ENCODE measurements at places on chromosomes 11 and 22. TPM values are rescaled to one million over a fixed set of nuclear protein-coding genes. Genes with fewer than 3 reads are reported as not detected.

- peak; percentile 18 for DNase-seq
These were observed 816 bp downstream of the PDE3B start for GRCh38 chr11:14644226-14645014.

DNA sequence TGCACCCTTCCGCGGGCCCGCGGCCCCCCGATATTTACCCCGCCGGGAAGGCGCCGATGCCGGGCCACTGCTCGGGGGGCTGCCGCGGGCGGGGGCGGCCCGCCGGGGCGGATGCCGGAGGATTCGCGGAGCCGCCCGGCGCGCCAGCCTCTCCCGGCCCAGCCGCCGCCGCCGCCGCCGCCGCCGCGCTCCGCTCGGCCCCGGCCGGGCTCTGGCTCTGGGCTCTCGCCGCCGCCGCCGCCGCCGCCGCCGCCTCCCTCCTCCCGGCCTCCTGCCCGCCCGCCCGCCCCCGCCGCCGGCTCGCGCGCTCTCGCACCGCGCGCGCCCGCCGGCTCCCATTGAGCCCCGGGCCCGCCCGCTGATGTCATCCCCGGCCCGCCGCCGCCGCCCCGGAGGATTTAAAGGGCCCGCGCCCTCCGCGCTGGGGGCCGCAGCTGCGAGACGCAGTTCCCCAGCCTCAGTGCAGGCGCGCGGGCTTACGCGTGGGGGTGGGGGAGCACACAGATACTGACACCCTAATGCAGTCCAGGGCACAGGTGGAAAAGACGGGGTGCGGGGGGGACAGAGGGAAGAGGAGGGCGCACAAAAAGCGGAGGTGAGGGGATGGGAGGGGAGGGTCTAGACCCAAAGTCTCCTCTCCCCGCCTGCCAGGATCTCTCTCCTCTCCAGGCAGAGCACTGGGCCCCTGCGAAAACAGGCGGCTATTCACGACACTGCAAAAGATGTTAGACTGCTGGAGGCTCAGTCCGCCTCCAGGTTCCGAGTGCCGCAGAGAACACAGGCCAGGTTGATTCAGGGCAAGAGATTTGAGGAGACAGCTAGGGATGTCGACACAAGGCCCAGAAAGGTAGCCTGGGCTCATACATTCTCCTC lies at the start of gene CSNK1E:
Gene CSNK1E, minus strand, starts transcription at position 312 of the 873 bp plus-strand sequence. CDS start 3,276 bp downstream, outside the sequence.
- peak; percentile 90 for DNase-seq

DNA sequence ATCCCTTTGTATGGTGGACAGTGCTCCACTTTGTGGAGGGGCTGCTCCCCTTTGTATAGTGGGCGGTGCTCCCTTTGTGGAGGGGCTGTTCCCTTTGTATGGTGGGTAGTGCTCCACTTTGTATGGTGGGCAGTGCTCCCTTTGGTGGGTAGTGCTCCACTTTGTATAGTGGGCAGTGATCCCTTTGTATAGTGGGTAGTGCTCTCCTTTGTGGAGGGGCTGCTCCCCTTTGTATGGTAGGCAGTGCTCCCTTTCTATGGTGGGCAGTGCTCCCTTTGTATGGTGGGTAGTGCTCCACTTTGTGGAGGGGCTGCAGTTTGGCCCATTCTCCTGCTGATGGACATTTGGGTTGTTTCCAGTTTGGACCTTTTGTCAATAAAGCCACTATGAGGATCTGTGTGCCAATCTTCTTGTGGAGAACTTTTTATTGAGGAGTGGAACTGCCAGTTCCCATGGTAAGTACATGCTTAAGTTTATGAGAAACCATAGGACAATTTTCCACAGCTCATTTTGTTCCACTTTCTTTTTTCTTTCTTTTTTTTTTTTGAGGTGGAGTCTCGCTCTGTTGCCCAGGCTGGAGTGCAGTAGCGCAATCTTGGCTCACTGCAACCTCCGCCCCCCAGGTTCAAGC lies 4.6 kb upstream of the TALDO1 start:
- no peak for DNase-seq

- DNase-seq, result no peak
These were observed 230.4 kb upstream of the MTNR1B start for GRCh38 chr11:92739041-92739440.

DNA sequence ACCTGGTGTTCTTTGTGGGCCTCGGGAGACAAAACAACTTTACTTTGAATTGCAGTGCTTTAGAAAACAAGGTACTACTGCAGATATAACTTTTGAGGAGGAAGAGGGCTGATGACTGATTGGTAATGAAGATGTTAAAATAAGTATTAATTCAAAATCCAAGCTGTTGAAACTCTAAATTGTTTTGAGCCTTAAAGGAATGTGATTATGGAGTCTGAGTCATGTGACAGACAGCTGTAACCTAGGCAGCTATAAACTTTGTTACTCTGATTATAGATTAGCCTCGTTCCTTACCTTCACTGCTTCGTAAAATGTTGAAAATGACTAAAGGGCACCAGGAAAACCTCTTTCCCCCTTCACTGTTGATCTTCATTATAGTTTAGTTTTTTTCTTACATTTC lies 43.4 kb downstream of the MS4A2 start:
- DNase-seq, result no peak

DNA sequence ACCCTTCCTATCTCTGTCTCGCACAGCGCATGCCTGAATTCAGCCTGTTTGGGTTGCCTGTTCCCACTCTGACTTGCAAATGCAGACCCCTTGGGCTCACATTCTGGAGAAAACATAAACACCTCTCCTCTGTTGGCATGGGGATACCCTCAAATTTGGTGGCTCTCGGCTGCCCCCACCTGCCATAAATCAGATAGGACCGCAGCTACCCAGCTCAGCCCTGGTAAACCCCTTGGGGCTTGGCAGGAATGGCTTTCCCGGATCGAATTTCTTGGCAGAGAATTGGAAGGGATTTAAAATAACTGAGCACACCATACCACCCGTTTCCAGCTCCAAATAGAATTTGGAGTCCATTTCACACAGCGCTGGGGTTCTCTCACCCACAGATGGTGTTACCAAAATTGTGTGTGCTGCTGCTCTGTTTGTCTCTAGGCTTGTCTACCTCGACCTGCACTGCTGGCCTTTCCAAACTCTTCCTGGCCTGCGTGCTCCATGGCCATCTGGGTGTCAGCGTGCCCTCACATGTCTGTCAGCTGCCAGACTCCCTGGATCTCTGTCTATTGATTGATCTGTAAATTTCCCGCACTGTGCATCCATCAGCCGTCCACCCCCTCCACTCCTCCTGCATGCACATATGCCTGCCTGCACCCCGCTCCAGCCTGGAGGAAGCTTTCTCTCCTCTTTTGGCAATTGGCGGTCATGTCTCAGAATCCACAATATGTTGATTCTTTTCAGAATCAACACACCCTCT lies 134.0 kb downstream of the NTM start:
- no peak for DNase-seq

DNA sequence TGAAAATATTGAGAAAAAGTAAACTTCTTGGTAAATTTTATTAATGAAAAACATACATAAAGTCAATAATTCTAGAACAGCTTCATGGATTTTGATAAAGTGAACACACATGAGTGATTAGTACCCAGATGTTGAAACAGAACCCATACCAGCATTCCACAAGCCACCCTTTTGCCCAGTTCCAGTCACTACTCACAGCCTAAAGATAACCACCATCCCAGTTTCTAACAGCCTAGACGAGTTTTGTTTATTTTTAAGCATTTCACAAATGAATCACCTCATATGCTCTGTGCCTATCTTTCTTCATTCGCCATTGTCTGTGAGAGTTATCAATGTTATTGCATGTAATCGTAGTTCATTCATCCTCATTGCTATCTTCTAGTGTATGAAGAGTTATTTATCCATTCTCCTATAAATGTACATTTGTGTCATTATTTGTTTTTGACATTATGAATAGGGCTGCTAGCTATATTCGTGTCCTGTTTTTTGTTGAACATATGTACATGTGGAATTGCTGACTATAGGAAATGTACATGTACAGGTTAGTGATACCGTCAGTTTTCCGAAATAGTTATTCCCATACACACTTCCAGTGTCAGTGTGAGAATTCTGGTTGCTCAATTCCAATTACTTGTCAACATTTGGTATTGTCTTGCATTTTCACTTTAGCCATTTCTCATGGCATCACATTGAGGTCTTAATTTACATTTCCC lies 44.5 kb upstream of the TEAD1 start:
- no peak for DNase-seq

DNA sequence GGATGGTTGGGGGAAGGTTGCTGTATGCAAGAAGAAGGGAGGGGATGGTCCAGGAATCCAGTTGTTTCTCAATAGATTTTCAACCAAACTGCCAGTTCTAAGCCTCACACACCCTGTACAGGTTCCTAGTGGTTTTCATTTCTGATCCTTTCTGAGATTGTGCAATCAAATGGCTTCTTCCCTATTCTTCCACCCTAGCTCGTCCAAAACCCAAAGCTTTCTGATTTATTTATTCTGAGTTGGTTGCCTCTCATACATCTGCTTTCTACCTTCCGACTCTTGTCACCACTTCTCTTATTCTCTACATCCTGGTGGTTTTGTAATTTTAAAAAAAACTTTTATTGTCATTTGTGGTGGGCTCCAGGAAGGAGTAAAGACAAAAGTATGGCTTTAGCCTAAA lies 12.6 kb downstream of the OR5A2 start:
- DNase-seq, result no peak

DNA sequence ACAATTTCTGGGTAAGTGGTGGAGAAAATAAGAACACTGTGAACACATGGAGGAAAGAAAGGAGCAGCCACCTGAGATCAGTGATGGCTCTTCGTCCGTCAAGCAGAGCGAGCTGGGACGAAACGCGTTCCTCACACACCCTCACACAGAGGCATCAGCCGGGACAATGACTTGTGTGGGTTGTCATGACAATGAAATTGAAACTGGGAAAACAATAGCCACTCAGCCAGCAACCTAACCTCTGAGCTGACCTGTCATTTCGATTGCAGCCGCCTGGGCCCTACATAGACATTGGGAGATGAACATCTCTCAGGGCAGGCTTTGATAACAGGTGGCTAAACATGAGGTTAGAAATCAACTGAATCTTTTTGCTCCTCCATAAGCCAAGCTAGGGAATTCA lies 51.3 kb downstream of the TRIM29 start:
- DNase-seq, result no peak

GRCh38 chr11:65401073-65401802 lies 14.8 kb downstream of the FRMD8 start:
- DNase-seq, result no peak

DNA sequence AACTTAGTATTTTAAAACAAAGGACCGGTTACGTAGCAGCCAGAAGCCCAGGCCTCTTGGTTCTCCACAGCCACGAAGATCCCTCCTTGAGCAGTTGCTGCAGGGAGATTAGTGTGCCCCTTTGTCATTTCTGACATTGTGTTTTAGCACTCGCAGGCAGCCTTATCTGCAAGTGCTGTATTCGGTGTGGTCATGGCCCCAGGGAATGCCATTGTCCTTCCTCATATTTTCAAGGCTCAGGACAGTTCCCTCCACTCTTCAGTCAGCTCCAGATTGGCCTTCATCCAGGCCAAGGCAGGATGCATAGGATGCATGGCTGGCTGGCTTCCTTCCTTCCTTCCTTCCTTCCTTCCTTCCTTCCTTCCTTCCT lies 88.5 kb downstream of the ZBTB16 start:
- DNase-seq, result peak; percentile 57

DNA sequence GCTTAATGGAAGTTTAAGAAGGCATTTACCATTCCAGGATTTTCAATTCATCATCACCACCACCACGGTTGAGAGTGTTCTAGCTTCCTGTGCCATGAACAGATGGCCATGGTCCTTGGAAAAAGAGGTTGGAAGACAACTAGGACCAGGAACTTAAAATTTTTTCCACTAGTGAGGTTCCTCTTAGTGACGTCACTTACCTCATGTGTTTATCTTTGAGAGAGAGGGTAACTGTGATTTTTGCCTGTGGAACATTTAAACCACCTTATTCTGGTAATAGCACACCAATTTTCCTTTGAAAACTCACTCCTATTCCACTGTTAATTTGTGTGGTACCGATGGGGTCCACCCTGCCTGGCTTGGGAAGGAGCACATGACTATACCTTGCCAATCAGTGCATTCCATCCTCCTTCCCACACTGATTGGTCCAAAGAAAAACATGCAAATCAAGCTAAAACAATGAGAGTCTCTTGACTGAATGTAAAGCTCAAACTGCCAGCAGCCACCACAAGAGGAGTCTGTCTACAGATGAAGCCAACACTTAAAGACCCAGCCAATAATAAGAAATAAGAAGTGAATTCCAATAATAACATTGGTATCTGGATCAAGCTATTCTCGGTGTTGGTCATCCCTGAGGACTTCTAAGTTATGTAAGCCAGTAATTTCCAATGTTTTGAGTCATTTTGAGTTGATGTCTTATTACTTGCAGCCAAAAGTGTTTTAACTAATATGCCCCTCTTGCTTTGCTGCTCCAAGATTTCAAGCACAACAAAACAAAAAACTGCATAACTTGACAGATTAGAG lies 111.8 kb downstream of the MPPED2 start:
- DNase-seq, result no peak

DNA sequence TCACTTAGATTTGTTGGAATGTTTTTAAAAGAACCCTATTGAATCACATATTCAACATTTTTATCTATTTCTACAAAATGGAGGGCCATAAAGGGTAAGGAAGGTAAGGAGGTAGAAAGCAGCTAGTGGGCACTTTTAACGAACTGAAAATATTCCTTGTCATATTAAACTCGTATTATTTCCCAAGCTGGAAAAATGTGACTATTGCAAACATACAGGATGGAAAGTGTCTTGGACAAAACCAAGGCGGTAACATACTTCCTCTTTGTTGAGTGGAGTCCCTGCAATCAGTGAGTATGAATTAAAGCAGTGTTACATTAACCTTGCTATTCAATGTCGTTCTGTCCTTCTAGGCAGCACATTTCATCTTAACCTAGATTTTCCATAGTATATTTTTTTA lies 165.6 kb downstream of the RCN1 start:
- DNase-seq, result no peak

- DNase-seq, result no peak
These were observed 996.7 kb upstream of the CHORDC1 start for GRCh38 chr11:91219535-91219934.

- DNase-seq, result no peak
These were observed 8.3 kb downstream of the PDHX start for GRCh38 chr11:34924714-34925113.

DNA sequence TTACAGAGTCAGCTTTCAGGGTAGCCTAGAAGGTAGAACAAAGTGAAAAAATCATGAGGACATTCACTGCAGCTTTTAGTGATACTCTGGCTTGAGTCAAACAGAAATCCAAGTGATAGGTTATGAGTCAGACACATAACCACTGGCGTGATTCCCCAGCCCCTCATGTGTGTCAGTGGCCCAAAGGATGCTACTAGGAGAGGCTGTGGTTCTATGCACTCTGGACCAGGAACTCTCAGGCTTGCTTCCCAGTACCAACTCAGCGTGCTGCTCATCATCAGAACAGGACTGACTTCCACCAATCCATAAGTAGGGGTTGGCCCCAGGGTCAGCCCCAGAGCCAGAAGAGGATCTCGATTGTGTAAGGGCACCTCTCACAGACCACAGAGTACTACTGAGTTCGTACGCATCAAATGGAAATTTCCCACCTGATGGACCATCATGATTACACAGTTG lies 116.8 kb downstream of the MED15 start:
- DNase-seq, result no peak

The ZNRF3 gene
- polyA plus RNA-seq, result 4.8 TPM

The PRAME gene
- polyA plus RNA-seq, result 0.03 TPM

The PRODH gene
- 1.6 TPM for polyA plus RNA-seq

The SIPA1 gene
- 13.7 TPM for polyA plus RNA-seq

The FRMD8 gene
- polyA plus RNA-seq, result 12.9 TPM

The HOATZ gene
- polyA plus RNA-seq, result not detected

Data from psoas muscle (tissue), 8 donors.